ENCODE measurements at places on chromosomes 12 and 14.

- no peak for DNase-seq
Measured at GRCh38 chr12:126093908-126094307, 1028.7 kb downstream of the AACS start.

DNA sequence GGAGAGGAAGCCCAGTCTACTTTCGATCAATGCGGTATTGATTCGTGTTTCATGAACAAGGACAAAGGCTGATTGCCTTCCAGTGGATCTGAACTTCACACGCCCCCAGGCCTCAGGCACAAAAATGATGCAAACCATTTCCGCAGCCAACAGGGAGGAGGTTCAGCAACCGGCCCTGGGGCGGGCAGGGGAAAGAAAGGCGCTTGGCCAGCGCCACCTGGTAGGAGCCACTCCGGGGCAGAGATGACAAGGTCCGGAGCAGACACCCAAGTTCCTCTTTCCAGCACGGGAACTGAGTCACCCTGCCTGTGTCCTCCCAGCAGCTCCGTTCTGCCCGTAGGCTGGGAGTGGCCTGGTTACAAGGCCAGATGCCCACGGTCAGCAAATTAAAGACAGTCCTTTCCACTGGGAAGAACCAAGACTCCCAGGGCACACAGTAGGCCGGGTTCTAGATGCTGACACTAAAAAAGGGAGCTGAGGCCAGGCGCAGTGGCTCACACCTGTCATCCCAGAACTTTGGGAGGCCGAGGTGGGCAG is 136.3 kb downstream of the SCARB1 start:
- no peak for DNase-seq

- DNase-seq = peak; percentile 50
Measured at GRCh38 chr12:89525305-89525823, 483 bp downstream of the POC1B start.

- no peak for DNase-seq
Measured at GRCh38 chr14:31190219-31190603, 17.4 kb downstream of the HECTD1 start.

DNA sequence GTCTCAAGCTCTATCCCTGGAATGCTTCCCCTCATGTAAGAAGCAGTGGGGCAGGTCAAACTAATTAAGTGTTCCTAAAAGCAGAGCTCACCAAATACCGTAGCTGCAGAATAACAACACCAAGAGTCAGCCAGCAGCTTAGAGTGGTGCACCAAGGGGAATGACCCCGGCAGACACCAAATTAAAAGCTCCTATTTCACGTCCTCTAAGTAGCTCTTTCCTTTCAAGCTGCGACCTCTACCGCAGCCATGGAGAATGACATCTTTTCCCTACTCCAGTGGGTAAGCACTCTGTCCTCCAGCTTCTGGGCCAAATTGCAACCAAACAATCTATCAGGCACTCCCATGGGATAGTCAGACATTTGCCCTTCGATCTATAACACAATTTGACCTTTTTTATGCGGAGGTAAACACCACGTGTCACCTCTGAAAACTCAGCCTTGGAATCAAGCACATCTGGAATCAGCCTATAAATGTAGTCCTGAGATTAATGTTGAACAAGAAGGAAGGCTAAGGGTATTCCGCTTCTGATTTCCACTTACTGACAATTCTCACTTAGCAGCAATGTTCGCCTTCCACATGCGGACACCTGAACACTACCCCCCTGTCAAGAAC is 67.6 kb upstream of the CDKN3 start:
- DNase-seq = no peak

GRCh38 chr12:2179953-2180736 is 127.4 kb downstream of the CACNA1C start:
- no peak for DNase-seq

DNA sequence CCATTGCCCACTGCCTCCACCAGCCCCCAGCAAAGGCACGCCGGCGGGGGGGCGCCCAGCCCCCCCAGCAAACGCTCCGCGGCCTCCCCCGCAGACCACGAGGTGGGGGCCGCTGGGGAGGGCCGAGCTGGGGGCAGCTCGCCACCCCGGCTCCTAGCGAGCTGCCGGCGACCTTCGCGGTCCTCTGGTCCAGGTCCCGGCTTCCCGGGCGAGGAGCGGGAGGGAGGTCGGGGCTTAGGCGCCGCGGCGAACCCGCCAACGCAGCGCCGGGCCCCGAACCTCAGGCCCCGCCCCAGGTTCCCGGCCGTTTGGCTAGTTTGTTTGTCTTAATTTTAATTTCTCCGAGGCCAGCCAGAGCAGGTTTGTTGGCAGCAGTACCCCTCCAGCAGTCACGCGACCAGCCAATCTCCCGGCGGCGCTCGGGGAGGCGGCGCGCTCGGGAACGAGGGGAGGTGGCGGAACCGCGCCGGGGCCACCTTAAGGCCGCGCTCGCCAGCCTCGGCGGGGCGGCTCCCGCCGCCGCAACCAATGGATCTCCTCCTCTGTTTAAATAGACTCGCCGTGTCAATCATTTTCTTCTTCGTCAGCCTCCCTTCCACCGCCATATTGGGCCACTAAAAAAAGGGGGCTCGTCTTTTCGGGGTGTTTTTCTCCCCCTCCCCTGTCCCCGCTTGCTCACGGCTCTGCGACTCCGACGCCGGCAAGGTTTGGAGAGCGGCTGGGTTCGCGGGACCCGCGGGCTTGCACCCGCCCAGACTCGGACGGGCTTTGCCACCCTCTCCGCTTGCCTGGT is at the start of gene CDKN1B:
CDKN1B (plus strand) TSS at position 576 of the 793 bp plus-strand sequence. CDS start 472 bp downstream, outside the sequence.
- DNase-seq = peak; percentile 65

DNA sequence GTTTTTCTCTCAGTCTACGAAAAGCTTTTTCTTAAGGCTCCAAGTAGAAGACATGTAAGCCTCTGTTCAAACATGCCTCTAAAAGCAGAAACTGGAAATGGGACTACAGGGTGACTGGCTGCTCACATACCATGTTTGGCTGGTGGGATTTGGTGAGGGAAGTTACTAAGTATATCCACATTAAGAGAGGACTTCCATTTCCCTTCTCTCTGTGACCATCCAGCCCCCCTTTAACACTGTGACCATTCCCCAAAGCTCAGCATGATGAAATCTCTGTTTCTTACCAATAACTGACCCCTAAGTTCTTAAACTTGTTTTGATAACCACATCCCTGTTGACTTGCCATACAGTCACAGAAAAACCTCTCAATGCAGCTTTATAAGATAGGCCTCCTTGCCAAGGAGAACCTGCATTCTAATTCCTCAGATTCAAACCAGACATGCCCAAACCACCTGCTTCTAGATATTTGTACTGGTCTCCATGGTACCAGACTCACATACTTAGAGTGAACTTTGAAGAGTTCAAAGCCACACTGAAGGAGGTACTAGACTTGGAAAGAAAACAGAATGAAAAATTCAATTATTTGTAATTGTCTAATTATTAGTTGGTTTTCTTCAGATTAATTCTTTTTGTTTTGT is 102.2 kb downstream of the VEZT start:
- DNase-seq = no peak

DNA sequence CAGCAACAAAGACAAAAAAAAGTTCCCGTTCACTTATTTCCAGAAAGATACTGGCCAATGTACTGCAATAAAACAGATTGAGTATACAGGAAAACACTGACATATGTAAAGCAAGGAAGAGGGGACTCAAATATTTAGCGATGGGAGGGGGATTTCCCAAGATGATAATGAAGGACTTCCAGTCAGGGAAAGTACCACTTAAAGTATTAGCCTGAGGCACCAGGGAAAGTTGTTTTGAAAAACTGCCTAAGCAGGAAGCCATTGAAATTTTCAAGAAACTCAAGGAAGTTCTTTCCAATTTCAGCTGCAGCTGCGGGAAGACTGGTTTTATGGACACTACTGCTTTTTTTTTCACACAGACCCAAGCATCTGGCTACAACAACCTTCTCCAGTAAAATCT is 1007.4 kb upstream of the NOVA1 start:
- no peak for DNase-seq

- no peak for DNase-seq
Measured at GRCh38 chr14:53190938-53191337, 37.8 kb upstream of the DDHD1 start.

DNA sequence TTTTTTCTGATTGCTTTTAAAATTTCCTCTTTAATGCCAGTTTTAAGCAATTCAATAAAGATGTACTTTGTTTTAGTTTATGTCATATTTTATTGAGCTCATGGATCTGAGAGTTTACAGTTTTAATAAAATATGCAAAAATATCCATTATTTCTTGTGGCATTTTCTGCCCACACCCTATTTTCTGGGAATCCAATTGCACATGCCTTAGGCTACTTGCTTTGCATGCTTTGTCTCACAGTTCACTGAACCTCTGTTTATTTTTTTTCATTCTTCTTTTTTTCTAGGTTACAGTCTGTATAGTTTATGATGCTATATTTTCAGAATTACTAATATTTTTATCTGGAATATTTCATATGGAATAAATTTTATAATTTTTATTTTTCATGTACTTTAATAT is 1258.0 kb downstream of the FSCB start:
- no peak for DNase-seq

- DNase-seq = no peak
Measured at GRCh38 chr12:28794786-28795185, 354.3 kb upstream of the FAR2 start.

DNA sequence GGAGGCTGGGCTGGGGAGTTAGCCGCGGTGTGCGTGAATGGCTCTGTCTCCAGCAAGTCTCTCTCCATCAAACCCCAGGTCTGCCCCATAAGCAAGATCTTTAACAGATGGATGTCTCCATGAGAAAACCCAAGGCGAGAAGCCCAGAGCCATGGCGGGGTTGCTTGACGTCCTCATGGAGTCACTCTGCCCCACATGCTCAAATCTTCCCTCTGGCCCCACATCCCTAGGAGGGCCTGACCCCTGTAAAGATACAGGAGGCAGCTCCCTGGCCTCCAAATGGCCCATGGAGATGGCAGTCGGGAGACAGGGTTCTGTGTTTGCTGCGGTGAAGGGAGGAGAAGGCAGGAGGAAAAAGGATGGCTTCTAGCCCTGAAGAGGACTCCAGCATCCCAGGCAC is 49.3 kb downstream of the C14orf132 start:
- no peak for DNase-seq

DNA sequence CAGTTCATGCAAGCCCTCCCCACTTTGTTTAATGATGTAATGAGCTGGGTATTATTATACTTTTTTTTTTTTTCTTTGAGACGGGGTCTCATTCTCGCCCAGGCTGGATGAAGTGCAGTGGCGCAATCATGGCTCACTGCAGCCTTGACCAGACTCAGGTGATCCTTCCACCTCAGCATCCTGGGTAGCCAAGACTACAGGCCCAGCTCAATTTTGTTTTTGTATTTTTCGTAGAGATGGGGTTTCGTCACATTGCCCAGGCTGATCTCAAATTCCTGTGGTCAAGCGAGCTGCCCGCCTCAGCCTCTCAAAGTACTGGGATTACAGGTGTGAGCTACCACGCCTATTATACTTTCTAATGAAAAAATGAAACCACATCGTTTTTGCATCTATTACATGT is 4.5 kb upstream of the DCAF11 start:
- DNase-seq = peak; percentile 17

Data from NK-92 treated with Interleukin-12 subunit alpha and Interleukin-12 subunit beta, amount 100 ng/mL, for 24 hours (cell line).